ENCODE measurements at places on chromosomes 7 and 10.
A peak's percentile ranks its signal among the peaks of the same experiment; 100 is the strongest.

DNA sequence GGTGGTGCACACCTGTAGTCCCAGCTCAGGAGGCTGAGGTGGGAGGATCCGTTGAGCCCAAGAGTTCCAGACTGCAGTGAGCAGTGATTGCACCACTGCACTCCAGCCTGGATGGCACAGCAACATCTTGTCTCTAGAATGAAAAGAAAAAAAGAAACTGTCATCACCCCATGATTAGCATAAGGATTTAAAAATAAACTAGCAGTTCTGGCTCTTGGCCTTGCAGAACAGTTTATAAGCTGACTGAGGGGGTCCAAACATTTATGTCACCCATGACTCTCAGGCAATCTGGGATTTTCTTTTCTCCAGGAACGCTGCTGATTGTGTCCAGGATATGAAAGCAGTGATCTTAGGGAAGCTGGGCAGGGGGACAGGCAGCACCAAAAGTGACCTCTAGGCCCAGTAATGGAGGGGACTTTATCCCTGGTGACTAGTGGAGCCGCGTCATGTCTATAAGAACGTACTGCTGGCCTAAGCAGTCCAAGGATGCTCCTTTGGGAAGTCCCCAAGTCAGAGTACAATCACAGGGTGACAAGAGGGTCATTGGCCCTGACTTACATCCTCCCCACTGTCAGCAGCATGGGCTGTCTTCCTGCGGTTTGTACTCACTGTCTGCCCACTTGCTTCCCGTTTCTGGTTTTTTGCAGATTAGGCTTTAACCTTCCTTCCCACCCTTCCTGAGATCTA is 177.4 kb downstream of the ARHGAP12 start:
- no peak for DNase-seq

DNA sequence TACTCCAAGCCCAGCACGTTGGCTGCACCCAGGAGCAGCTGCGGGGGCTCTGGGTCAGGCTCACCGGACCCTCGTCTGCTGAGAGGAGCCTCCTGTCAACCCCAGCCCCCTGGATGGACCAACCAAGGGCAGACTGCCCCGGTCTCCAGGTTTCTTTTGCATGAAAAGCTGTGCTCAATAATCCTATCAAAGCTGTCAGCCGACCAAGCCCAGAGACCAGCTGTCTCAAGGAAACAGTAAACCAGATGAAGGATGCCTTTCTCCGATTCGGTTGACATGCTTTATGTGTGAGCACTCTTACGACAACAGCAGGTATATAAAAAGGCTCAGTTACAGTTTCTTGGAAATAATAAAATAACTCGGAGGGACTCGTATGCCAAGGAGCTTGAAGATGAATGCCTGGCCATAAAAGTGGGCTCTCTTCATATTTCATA is 71.6 kb upstream of the BAIAP2L1 start:
- no peak for DNase-seq

DNA sequence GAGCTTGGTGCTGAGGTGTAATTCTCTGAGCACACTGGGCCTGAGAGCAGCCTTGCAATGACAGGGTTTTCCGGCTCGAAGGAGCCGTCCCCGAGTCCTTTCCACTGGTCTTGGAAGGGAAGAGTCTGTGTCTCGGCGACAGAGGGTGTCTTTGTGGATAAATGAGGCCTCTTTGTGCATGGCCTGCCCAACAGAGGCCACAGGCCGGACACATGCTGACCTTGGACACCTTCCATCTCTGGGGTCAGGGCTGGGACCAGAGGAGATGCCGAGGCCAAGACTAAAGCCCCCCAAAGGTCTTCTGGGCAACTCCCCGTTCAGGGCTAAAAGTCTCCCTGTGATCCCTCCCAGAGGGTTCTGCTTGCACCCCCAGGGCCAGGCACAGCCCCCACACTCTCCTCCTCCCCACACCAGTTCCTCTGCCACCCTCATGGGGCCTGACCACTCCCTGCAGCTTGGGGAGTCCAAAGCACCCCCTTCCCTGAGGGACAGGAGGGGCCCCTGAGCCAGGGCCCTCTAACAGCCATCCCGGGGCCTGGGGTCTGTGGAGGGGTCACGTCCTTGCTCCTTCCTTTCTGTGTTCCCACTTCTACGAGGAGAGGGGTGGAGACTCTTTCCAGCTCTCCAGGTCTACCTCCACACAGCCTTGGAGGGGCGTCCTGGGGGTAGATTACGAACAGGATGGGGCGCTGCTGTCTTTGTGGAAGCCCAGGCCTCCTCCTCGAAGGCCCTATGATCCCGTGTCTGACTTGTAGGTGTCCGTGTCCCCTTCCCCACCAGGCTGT is 130.6 kb upstream of the FAM20C start:
- DNase-seq = no peak

DNA sequence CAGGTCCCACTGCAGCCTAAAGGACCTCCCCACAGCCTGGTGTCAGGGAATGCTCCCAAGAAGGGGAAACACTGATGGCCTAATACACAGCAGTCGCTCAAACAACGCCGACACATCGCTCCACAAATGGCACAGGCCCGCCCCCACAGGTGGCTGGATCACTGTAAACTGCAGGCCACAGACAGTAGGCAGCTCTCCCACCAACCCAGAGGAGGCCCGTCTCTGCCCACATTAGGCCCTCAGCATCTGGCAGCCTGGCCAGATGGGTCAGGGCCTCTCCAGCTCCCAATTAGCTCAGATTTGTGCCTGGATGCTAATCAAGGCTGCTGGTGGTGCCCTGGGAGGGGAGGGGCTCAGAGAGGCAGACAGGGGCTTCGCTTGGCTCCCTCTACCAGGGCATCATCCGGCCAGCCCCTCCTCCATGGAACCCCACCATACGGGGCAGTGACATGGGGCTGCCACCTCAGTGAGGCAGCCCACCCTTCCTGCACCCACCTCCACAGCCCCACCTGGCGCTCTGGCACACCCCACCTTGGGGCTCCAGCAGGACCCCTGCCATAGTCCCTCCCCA is 42.7 kb downstream of the CAMK2B start:
- DNase-seq = peak; percentile 9

DNA sequence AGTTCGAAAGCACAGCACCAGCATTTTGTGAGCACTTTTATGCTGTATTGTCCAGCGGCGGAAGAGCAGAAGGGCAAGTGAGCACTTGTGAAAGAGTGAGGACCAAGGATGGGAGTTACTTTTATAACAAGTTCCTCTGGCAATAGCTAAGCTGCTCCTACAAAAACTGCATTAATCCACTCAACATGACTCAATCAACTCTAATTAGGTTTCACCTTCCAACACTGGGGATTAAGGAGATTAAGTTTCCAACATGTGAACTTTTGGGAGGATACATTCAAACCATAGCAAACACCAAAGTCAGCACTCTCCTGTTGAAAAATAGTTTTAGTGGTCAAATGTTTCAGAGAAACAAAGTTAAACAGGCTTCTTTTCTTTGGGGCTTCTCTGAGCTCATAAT is 844.5 kb downstream of the REEP3 start:
- no peak for DNase-seq

DNA sequence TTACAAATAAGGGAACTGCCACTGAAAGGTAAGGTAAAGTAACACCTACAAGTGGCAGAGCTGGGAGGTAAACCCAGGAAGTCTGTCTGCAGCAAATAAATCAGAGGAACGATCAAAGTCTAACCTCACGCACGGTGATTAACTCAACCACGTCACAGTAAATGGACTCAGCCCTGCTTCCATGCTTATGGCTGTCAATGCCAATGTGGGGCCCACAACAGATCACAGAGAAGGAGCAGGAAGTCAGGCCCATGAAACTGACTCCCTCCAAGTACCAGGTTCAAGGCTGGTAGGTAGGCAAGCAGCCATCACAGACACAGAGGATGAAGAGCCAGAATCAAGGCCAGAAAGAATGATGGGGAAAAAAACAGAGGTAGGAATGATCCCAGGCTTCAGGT is 38.0 kb upstream of the ACSL5 start:
- DNase-seq = no peak

- DNase-seq = peak; percentile 25
Observed at GRCh38 chr10:90751107-90751997, 106.5 kb downstream of the HTR7 start.

DNA sequence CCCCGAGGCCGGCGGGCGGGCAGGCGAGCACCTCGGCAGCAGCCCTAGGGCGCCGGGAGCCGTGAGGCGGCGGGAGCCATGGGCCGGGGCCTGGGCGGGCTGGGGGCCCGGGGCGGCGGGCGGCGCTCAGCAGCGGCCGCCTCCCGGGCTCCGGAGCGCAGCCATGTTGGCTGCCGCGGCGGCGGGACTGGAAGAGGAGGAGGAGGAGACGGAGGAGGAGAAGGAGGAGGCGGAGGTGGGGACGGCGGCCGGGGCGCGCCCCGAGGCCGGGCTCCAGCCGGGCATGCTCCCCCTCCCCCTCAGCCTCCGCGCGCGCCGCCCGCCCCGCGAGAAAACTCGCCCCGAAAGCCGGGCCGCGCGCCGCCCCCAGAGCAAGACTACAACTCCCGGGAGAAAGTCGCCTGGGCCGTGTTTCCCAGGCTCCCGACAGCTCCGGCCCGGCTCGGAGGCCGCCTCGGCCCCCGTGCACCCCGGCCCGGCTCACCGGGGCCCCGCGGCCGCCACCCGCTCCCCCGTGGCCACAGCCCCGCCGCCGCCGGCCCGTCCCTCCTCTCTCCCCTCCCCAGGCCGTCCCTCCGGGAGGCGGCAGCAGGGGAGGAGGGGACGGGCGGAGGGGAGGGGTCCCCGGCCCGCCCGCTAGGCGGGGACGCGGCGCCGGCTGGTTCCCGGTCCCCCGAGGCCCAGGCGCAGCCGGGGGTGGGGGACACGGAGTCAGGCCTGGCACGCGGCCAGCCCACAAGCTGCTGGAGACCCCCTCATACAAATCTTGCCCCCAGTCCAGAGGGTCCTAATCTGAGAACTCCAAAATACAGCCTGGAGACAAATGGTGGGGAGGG is at the start of gene DLG5:
Gene DLG5 (minus strand): TSS at position 190 of the 836 bp plus-strand sequence. CDS start 235 bp downstream, outside the sequence.
- peak; percentile 74 for DNase-seq

- DNase-seq = no peak
Observed at GRCh38 chr10:82736305-82736704, 861.3 kb downstream of the NRG3 start.

DNA sequence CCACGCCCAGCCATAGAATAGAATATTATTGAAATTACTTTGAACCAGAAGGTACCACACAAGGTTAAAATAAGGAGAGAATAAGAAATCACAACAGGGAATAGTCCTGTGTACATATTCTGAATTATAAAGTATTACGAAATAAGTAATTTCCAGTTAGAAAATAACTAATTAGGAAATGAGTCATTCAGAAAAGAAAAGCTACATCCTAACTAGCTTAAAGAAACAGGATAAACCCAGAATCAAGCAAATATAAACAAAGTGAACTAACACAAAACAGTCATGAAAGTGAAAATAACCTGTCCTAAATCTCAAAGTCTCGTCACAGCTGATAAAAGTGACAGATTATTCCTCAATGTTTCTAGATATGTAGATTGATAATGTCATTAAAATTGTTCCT is 74.8 kb upstream of the NEBL start:
- DNase-seq = no peak

- DNase-seq = no peak
Observed at GRCh38 chr7:112635742-112636141, 154.5 kb downstream of the TMEM168 start.

DNA sequence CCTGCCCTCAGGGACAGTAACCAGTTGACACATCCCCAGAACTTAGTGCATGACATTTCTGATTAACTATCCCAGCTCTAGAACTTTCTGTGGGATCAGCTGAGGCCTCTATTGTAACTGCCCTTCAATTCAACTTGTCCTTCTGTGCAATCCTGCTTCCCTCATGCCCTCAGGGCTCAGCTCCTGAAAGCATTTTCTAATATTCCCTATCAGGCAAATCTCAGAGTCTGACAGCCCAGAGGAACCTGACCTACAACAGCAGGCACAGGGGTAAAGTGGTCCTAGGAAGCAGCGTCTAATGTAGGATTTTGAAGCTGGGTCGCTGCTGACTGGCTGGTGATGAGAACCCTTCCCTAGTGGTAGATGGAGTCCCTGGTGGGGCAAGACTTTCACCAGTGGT is 13.6 kb upstream of the STN1 start:
- DNase-seq = no peak

DNA sequence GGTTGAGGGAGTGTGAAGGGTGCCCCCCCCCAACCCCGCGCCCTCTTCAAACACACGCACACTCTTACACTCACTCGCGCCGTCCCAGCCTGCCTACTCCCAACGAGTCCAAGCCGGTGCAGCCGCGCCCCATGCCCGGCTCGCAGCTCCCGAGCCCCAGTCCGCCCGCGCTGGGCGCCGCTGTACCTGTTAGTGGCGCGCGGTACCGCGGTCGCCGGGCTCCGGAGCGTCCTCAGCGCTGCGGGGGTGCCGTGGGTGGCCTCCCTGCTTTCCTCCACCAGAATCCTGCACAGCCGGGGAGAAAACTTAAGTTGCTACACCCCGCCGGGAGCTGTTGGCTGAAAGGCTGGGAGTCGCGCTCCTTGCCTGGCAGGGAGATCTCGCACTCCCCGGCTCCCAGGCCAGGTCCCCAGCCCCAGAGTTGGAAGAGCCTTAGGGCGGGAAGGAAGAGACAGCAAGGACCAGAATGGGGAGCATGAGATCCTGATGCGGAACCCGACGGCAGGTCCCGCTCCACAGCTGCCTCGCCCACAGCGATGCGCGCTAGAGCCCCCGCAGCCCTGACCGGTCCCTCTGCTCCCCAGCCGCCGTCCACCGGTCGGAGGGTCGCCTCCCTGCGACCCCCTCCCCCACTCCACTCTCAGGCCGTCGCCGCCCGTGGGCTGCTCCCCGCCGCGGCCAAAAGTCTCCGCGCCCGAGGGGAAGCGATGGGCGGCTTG is 863 bp downstream of the ST8SIA6 start:
- no peak for DNase-seq

GRCh38 chr10:92177546-92177945 is 113.3 kb downstream of the CPEB3 start:
- no peak for DNase-seq

GRCh38 chr10:28545967-28546644 is 13.2 kb downstream of the WAC start:
- DNase-seq = no peak

DNA sequence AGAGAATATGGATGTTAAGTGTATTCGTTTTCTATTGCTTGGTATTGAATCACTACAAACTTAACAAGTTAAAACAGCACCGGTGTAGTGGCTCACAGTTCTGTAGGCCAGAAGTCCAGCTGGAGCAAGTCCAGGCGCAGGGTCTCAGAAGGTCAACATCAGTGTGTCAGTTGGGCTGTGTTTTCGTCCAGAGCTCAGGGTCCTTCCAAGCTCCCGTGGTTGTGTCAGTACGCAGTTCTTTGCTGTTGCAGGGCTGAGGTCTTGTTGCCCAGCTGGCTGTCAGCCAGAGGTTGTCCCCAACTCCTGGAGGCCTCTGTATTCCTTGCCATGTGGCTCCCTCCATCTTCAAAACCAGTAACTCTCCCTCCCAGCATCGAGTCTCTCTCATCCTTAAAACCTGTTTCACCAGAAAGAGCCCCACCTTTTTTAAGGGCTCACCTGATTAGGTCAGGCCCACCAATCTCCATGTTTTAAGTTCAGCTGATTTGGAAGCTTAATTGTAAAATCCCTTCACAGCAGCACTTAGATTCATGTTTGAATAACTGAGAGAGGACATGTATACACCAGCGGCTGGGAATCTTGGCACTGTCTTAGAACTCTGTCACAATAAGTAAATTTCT is 26.8 kb downstream of the ACADSB start:
- DNase-seq = no peak

Measured in adrenal gland (tissue), 19 donors.